ENCODE measurements at places on chromosomes 3 and 15.

GRCh38 chr15:95684126-95684525 is 646.4 kb upstream of the NR2F2 start:
- DNase-seq: no peak

DNA sequence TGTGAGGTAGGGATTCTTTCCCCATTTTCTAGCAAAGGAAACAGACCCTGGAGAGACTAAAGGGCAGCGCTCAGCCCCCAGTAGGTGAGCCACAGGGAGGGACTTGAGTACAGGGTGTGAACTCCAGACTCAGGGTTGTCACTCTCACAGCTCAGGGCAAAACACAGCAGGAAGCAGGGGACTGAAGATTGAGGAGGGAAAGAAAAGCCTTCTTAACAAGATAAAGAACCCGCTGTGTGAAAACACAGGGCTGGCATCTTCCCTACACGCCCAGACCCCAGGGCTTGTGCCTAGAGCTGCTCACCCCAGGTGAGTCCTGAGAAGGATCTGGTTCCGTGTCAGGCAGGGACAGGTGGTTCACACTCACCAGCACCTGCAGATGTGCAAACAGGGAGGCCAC is 59.6 kb downstream of the ABTB1 start:
- peak; percentile 43 for DNase-seq

DNA sequence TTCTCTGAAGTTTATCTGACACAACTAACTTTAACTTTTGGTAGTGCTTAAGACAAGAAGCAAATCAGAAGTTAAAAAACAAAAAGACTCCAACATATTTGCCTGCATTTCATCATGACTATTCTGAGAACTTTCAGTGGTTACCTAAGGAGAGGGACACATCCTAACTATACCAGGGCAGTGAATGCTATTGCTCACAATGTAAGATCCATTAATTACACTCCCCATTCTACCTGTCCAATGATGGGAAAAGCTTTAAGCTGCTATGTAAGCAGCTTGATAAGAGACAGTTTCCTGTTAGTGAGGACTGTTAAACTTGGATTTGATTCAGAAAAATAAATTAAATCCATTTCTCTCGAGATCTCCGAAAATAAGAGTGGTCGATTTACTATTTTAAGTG is 37.5 kb downstream of the SERPINI1 start:
- no peak for DNase-seq

DNA sequence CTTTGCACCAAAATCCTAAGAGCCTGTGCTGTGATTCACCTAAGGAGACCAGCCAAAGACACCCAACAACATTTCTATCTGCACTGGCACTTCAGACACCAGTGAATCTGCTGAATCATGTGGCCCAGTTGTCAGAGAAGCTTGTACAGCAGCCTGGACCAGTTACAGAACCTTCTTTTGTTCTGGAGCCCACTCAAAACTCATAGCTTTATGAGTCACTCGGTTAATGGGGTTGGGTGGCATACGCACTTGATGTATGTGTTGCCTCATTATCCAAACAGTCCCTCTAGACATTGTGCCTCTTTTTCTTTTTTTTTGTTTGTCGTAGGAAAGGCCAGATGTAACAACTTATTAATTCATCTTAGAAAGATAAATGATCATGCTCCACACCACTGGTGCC is 25.6 kb upstream of the GOLGA6L2 start:
- DNase-seq: no peak

GRCh38 chr15:34154725-34155204 is 52.9 kb downstream of the PGBD4 start:
- DNase-seq: no peak

DNA sequence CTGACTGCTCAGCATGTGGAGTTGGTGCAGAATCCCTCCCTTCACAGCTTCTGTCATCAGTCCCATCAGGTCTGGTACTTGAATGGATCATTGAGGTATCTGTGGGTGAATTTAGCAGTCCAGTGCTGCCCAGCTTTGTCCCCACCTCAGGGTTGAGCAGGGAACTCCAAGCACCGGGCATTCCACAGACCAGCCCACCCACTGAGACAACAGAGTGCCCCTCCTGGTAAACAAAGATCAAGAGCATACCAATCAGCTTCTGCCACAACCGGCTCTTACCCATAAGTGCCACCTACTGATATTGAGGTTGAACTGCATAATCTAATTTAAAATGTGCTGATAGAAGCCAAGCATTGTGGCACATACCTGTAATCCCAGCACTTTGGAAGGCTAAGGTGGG is 57.1 kb upstream of the FXR1 start:
- peak; percentile 44 for DNase-seq

DNA sequence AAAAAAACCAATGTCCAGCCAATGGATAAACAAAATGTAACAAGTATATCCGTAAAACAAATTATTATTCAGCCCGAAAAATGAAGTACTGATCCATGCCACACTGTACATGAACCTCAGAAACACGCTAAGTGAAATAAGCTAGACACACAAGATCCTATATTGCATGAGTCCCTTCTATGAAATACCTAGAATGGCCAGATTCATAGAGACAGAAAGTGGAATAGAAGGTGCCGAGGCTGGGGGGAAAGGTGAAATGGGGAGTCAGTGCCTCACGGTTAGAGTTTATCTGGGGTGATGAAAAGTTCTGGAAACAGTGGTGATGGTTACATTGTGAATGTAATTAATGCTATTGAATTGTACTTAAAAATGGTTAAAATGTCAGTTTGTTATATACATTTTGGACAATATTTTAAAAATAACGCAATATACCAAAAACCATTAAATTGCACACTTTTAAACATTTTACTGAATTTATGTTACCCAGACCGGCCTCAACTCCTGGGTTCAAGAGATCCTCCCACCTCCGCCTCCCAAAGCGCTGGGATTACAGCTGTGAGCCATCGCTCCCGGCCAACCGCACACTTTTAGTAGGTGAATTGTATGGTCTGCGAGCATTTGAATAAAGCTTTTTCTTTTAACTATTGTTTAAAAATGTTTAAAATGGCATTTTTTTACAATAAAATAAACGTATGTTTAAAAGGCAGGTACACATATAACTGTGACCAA is 2.1 kb downstream of the RNF168 start:
- DNase-seq: no peak

DNA sequence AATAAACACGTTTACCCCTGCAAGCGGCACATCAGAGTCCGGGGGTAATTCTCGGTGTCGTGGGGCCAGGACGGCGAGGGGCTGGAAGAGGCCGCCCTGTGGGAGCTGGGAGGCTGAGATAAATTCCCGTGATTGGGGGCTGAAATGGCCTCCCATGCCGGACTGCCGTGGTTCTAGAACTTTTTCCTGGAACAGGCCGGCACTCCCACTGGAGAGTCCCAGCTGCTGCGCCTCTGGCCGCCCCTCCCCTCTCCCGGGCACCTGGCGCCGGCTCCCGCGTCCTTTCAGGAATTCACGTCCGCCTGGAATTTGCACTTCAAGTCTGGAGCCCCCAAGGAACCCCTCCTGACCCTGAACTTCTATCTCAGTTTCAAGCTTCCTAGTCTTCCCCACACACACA is 10.8 kb upstream of the LRRC2 start:
- peak; percentile 65 for DNase-seq

DNA sequence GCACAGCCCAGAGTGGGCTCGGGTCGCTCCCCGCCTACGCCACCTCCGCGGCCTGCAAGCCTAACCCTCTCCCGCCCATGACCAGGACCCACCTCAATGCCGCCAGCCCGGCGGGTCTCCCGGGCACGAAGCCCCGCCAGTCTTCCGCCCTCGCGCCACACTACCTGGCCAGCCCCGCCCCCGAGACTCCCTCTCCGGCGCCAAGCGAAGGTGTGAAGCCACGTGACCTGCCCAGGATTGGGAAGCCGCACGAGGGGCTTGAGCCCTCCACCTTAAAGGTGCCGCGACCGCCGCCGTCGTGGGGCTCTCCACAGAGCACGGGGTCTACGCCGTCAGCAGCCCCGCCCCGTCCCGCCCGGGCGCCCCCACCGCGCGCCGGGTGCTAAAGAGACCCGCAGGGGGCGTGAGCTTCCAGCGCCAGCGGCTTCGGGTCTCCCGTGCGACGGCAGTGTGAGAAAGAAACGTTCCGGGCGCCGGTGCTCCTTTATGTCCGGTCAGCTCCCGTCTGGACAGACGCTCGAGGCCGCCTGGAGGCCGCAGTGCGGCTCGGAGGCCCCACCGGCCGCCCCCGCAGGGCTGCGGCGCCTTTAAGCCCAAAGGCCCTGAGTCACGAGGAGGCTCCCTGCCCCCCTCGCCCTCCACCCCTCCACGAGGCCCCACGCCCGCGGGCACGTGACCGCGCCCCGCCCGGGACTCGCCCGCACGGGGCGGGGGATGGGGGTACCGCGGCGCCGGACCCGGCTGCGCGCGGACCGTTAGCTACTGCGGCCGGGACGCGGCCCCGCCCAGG is at the start of gene CPEB1:
Gene CPEB1 (minus strand): TSS at position 319 of the 790 bp plus-strand sequence. CDS start 18,904 bp downstream, outside the sequence.
- peak; percentile 68 for DNase-seq

GRCh38 chr3:42732196-42732828 is 29.7 kb upstream of the HHATL start:
- no peak for DNase-seq

GRCh38 chr3:72142028-72142427 is 357.1 kb upstream of the PROK2 start:
- no peak for DNase-seq

DNA sequence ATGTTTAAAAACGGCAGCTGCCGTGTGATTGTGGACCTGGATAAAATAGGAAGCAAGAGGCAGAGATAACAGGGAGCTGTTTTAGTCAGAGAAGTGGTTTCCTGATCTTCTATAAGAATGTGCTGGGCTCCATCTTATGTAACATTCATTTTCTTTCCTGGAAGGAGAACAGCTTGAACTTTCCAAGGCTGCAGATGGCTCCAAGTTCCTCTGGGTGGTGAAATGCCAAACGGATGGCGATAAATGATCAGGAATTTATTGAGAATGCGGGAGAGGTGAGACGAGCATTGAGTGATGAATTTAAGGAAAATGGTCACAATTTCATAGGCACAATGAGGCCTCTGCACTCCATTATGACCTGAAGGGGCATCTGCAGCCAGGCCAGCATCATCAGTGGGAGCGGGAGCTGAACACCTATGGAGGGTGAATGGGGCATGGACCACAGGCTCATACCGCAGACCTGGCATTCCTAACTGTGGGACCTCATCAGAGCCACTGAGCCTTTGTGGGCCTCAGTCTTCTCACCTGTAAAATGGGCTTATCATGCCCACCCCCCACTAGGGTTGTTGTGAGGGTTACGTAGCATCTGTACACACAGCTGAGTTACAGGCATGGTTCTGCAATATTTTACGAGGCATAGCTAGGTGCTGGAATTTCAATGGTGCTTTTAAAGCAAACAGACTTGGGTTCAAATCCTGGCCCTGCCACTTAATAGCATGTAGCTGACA is 17.1 kb downstream of the MGLL start:
- DNase-seq: no peak

- DNase-seq: no peak
Measured at GRCh38 chr3:8519156-8519555, 17.5 kb downstream of the LMCD1 start.

- no peak for DNase-seq
Measured at GRCh38 chr15:31577108-31577507, 250.5 kb downstream of the KLF13 start.

GRCh38 chr15:46322753-46323152 is 687.9 kb downstream of the SQOR start:
- no peak for DNase-seq

DNA sequence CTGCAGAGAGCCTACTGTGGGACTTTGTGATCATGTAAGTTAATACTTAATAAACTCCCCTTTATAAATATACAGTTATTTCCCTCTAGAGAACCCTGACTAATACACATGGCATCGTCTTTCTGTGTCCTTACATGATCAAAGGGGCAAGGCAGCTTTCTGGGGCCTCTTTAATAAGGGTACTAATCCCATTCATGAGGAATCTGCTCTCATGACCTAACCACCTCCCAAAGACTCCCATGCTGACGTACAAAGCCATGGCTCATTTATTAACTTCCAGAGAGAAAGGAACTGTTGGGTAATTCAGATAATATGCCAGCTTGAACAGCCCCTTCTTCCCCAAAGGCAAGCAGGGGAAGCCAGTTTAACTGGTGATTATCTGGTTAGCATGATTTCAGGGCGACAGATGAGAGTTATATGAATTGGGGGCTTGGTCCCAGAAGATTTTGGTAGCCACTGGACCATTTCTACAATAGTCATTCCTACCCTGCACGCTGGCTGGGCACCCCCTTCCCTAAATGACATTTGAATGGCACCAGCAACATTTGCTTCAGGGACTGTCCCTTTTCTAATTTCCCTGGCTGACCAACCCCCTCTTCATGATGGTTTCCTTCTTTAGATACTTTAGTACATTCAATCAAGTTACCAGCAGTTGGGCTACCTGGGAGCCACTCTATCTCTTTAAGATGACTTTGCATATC is 83.6 kb upstream of the C3orf80 start:
- no peak for DNase-seq

DNA sequence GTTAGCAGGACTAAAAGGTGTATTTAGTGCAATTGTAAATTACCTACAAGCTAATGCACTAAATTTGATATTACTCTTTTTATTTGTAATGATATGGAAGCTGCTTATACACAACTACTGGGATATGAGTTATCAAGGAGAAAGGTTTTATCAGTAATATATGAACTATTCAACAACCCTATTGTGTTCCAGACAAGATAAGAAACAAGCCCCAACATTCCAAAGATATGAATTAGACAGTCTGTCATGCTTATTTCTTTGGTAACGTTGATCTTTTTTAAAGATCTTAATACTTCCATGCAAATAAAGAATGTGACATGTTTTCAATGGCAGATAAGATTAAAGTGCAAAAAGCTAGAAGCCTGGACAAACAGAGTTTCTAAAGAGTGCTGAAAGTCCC is 314.0 kb upstream of the THBS1 start:
- no peak for DNase-seq

DNA sequence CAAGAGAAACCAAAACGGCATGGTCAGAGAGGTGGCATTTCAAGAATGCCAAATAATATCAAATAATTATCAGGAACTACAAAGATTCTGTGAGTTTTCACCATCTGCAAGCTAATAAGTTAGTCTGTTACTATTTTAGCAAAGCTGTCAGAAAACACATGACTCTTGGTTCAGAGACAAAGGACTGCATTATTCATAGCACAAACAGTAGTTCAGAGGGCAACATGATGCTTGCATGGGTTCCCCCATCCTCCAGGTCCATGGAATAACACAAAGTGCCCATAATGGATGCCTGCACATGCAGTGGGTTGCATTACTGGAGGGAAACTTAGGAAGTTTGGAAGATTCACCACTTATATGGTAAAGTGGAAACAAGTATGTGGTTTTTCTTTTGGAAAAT is 228.8 kb upstream of the ALCAM start:
- DNase-seq: no peak

DNA sequence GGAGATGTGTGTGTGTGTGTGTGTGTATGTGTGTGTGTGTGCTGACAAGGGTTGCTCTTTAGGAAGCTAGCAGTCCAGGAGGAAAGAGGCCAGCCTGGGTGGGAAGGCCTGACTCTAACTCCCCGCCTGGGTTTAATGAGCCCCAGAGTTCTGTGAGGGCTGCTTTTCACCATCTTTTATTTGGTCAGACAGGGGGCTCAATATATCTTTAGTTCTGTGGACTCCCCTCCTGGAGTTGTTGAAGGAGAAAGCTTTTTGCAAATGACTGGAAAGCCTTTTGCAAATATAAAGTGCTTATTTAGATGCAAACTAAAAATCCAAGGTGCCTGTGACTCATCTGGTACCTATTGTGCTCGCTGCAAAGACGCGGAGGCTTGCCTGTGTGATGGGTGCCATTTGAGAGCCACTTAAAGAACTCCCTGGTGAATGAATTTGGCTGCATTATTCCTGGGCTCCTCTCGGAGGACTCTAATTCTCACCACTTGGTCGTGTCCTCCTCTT is 24.5 kb downstream of the DRD3 start:
- peak; percentile 57 for DNase-seq

- peak; percentile 98 for DNase-seq
Measured at GRCh38 chr15:78944669-78945407, at the start of gene CTSH. Gene CTSH (minus strand): TSS chr15:78945046. CDS start chr15:78944981, 65 bp downstream.
